Bladder microvascular endothelial cell (primary cell): ENCODE measurements at places on chromosomes 13 and 19. TPM values are rescaled to one million over a fixed set of nuclear protein-coding genes. Genes with fewer than 3 reads are reported as not detected.

CEACAM8 gene
- not detected in 2 replicates for total RNA-seq

FBXO27 gene
- 1.1 and 1.8 TPM in 2 replicates for total RNA-seq

NXNL1 gene
- total RNA-seq = not detected in 2 replicates

GAPDHS gene
- total RNA-seq = not detected in 2 replicates

DACT3 gene
- total RNA-seq = 0.13 and 0.16 TPM in 2 replicates

C5AR1 gene
- total RNA-seq = not detected in 2 replicates

ENOX1 gene
- under 0.01 and 0.57 TPM in 2 replicates for total RNA-seq

HIF3A gene
- 11.0 and 41.9 TPM in 2 replicates for total RNA-seq

RHPN2 gene
- 0.49 and 6.9 TPM in 2 replicates for total RNA-seq

PPM1N gene
- total RNA-seq = 0.32 and 0.63 TPM in 2 replicates

RDH8 gene
- not detected in 2 replicates for total RNA-seq

KLK2 gene
- total RNA-seq = not detected in 2 replicates

DMKN gene
- 0.13 TPM in 1 of 2 replicates, not detected in the other for total RNA-seq

ZNF260 gene
- total RNA-seq = 5.0 and 16.9 TPM in 2 replicates

FUT3 gene
- total RNA-seq = not detected in 2 replicates

IL17D gene
- 1.3 and 4.0 TPM in 2 replicates for total RNA-seq

ZNF414 gene
- 3.6 and 6.1 TPM in 2 replicates for total RNA-seq
